ENCODE measurements at places on chromosomes 5 and 9. TPM values are rescaled to one million over a fixed set of nuclear protein-coding genes. Genes with fewer than 3 reads are reported as not detected.

Gene EPB41L4A
- total RNA-seq: 51.2 TPM

Gene FOXD4
- total RNA-seq: 1.6 TPM

Gene RNF20
- total RNA-seq: 40.1 TPM

Gene NEUROG1
- total RNA-seq: not detected

Gene GPX8
- total RNA-seq: 4.2 TPM

Gene DAB2IP
- 22.6 TPM for total RNA-seq
